HT1080 (cell line): ENCODE measurements at places on chromosomes 4 and X.
A peak's percentile ranks its signal among the peaks of the same experiment; 100 is the strongest.

DNA sequence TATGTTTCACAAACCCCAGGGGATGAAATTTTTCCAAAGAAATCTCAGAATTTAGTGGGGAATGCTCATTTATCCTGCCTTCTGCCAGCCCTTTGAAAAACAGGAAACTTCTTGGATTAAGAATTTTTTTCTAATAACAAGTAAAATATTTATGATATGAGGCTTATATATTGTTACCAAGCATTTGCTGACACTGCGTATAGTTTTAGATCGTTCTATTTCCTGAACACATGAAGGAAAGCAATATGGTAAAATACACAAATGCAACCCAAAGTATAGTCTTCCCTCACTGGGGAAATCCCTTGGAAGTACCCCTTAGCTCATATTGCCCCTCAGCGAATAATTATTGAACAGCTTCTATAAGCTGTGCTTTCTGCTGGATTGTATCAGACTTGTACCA is 54.4 kb upstream of the MND1 start:
- no peak for DNase-seq

GRCh38 chr4:21749412-21749811 is 199.2 kb downstream of the KCNIP4 start:
- peak; percentile 46 for DNase-seq

- no peak for DNase-seq
Observed at GRCh38 chr4:3341760-3342159, 48.9 kb downstream of the RGS12 start.

DNA sequence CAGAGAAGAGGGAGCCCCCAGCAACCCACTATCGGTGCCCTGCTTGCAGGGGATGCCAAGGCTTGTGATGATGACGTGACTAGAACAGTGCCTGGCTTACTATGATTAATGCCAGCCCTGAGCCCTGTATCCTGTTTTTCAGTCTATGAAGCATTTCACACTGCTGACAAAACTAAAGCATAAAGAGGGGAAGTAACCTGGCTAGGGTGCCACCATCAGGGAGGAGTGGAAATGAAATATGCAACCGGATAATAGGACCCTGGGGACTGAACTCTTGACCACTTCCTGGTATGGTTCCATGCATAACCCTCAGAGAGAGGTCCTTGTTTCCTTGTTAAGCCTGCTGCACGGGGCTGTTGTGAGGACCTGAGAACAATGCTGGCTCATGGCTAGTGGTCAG is 50.3 kb downstream of the MED28 start:
- DNase-seq: peak; percentile 44

DNA sequence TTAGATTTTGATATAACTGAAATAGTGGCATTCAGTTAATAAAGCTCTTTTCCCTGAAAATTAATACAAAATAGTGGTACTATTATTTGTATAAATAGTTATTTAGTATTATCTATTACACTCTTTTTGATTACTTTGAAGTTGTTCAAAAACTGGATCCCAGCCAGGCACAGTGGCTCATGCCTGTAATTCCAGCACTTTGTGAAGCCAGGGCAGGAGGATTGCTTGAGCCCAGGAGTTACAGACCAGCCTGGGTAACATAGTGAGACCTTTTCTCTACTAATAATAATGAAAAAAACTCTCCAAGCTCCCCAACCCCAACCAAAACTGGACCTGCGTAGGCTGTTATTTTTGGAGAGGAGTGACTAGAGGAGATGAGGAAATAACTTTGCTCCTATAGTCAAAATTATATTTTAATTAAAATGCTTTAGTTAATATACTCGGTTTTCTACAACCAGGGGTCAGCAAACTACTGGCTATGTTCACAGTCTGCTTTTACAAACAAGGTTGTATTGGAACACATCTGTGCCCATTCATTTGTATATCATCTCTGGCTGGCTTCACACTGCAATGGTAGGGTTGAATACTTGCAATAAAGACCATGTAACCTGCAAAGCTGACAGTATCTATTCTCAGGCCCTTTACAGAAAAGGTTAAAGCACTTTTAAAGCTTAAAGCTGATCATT is 27.6 kb downstream of the GUCY1A1 start:
- no peak for DNase-seq
